ENCODE measurements at places on chromosomes 11 and 22.

GRCh38 chr22:44275631-44275995 is 37.1 kb downstream of the SHISAL1 start:
- no peak for DNase-seq

GRCh38 chr22:46220921-46221320 is 29.2 kb downstream of the CDPF1 start:
- DNase-seq: no peak

DNA sequence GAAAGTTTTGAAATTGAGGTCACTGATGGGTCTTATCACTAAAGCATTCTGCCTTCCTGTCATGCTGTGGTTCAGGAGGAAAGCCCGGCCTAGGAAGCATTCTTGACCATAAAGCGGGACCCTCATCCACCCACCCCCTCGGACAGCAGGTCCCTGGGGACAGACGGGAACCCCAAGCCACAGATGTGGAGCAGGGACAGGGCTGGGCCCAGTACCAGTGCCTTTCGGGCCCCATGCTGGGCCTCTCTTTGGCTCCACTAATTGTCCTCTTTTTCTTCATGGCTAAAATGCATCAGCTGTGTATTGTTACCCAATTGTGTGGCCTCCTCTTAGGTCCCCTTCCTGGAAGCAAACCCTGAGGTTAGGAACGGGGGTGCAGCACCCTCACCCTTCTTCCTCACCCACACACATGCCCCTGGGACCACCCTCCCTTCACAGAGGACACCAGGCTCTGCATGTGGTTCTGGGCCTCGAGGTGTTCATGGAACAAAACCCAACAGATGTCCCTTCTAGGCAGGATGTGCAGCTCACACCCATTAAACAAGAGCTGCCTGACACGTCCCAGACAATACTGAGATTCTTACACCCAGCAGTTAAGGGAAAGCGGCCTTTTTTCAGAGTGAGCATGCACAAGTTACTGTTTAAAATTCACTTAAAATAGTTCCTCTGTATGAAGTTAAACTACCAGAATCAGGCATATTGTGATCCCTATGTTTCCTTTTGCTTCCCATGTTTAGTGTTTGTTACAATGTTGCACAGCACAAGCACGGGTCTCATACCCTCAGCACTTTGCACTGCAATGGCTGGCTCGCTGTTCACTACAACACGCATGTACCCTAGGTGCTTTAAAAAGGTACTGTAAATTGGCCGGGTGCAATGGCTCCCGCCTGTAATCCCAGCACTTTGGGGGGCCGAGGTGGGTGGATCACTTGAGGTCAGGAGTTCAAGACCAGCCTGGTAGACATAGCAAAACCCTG is 807.6 kb downstream of the BRD1 start:
- no peak for DNase-seq

DNA sequence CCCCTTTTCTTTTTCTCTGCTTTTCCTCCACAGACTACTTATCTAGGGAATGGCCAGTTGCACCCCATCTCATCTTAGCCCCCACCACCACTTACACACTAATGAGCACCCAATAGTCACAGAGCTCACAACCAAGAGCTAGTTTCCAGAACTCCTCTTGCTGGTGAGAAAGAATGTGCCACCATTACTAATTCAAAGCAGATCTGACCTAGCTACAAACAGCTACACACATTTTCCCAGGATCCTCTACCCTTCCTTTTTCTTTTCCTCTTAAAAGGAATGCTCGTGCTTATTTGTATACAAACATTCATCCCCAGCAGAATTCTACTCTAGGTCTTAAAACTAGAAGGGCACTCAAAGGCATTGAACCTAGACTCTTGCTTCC is 136.8 kb downstream of the CD44 start:
- DNase-seq: no peak

GRCh38 chr11:133821776-133822175 is 23.5 kb downstream of the SPATA19 start:
- DNase-seq: peak; percentile 67

DNA sequence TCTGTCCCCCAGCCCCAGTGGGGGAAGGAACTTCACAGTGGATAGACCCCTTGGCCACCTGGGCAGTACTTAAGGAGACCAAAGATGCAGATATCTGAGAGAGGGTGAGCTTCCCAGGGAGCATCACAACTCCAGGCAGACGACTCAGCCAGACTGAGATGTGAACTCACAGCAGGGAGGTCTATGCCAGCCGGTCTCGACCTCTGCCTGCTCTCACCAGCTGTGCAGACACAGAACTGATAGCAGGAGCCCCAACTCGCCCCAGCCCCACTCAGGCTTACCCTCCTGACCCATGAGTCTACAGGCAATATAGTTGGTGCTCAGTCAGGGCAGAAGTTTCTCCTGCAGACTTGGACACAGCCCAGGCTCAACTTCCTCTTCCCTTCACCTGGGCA is 29.7 kb upstream of the ACCSL start:
- DNase-seq: no peak

DNA sequence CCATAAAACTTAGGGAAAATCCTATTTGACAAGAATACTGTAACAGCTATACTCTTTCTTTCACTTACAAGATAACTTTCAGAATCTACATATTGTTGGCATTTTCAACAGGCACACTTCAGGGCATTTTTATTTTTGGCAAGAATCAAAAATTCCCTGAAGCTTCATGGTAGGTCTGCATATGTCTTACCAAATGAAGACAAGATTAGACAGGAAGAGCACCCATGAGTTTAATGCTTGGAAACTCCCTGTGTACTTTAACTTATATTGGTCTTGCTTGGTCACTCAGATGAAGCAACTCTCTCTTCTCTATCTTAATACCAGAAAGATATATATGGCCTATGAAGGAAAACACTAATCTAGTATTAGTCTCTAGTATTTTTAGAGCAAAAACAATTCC is 137.7 kb downstream of the ATG16L2 start:
- DNase-seq: no peak

DNA sequence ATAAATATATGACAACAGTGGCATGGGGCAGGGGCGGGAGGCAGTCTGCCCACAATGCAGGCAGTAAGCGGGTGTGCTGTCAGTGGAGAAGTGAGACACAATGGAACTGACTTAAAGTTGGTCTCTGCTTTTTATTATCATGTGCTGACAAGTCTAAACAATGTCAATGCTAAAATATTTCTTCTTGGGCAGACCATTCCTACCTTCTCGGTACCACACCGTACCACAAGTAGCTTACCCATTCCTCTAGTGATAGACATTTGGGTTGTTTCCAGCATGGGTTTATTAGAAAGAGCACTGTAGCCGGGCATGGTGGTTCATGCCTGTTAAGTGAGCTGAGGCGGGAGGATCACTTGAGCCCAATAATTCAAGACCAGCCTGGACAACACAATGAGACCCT is 2.6 kb upstream of the CHADL start:
- DNase-seq: no peak

DNA sequence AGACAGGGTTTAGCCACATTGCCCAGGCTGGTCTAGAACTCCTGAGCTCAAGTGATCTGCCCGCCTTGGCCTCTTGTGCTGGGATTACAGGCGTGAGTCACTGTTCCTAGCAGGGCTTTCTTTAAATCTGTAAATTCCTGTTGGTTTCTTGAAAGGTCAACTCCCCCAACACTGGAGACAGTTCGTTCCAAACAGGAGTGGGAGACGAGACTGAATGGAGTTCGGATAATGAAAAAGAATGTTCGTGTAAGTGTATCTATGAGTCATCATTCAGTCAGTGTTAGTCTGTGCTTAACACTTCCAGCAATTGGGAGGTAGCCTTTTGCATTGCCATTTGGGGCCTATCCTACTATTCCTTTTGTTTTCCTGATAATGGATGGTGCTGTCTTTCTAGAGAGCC is 10.0 kb upstream of the BACE1-AS start:
- no peak for DNase-seq

- DNase-seq: no peak
These were observed 40.6 kb upstream of the LINC01488 start for GRCh38 chr11:69440876-69441275.

GRCh38 chr11:35721651-35722282 is 59.2 kb downstream of the TRIM44 start:
- no peak for DNase-seq

- no peak for DNase-seq
These were observed 1275.2 kb downstream of the TBC1D22A start for GRCh38 chr22:48037618-48038017.

- DNase-seq: no peak
These were observed 26.1 kb downstream of the TMEM184B start for GRCh38 chr22:38246692-38247091.

GRCh38 chr11:66607126-66607834 is 9.2 kb upstream of the RBM14 start:
- no peak for DNase-seq

- no peak for DNase-seq
These were observed 98.8 kb downstream of the MPPED2 start for GRCh38 chr11:30487200-30487898.

GRCh38 chr11:65293909-65294381 is 20.7 kb upstream of the CDC42EP2 start:
- no peak for DNase-seq

GRCh38 chr11:131817687-131818188 is 447.3 kb downstream of the NTM start:
- no peak for DNase-seq
